ENCODE measurements at places on chromosomes 5 and 9. TPM values are rescaled to one million over a fixed set of nuclear protein-coding genes. Genes with fewer than 3 reads are reported as not detected.
A peak's percentile ranks its signal among the peaks of the same experiment; 100 is the strongest.

DNA sequence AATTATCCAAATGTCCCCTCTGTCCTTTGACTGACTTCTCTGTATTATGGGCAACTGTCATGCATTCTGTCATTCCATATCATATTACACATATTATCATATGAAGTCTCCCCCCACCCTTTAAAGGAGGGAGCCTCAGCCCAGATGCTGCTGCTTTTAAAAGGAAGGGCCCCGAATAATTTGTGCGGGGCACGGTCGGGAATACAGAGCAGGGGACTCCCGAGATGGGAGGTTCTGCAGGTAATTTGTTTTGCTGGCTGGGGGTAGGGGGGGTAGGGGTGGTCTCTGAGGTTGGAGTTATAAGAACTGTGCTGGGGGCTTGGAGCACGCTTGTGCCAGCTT lies 10.1 kb upstream of the LHX2 start:
- no peak for DNase-seq

DNA sequence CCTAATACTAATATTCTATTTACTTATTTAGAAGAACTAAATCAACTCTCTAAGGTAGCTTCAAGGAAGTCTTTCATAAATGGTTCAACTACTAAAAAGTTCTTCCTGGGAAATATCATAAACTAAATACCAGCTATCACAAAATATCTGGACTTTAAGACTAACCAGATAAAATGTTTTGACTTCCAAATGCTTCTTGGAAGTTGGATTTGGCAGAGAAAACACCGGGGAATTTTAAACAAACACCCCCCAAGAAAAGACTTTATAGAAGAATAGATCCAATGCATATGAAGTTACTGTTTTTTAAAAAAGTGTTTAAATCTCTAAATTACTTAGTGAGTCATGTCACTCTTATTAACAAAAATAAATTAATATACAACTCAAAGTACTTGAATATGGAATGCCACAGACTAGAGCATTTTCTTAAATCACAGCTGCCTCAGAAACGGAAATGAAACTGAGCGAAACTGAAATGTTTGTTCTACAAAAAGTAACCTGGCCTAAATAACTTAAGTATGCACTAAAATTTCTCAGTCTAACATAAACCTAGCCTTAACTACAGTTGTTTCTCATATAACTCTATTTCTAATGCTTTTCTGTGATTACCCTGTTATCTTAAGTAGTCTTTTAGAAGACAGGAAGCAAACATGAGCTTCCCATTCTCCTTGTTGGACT lies 6.8 kb downstream of the ABCA1 start:
- no peak for DNase-seq

GRCh38 chr5:112156211-112156610 lies 262.9 kb downstream of the EPB41L4A start:
- DNase-seq: no peak

DNA sequence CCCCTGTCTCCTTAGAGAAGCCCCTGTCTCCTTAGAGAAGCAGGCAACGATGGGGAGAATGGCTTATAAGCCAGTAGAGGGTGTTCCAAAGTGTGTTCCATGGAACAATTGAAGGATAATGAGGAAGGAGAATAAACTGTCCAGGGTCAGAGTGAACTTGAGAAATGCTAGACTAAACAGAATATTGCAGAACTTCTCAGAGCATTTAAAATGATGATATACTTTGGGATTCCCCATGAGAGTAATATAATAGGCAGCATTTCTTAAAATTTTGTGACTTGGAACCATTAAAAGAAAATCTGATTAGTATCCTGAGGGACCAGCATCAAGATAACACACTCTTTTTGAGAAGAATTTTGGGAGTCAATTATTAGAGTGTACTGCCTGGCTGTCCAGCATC lies 116.8 kb downstream of the PBX3 start:
- DNase-seq: no peak

DNA sequence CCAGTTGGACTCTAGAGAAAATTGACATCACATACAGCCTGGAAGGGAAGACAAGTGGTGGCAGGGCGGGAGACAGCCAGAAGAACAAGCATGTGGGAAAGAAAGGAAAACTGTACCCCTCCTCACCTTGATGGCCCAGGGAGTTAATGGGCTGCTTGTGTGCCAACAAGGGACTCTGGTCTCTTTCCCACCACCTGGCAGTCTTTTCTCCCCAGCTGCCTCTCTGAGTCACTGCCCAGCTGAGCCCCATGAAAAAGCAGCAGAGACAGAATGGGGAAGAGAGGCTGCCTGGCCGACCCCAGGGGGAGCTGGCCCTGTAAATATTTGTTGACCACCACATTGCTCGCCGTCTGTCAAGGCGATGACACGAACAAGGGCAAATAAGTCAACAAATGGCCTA lies 359.4 kb downstream of the ENC1 start:
- DNase-seq: no peak

DNA sequence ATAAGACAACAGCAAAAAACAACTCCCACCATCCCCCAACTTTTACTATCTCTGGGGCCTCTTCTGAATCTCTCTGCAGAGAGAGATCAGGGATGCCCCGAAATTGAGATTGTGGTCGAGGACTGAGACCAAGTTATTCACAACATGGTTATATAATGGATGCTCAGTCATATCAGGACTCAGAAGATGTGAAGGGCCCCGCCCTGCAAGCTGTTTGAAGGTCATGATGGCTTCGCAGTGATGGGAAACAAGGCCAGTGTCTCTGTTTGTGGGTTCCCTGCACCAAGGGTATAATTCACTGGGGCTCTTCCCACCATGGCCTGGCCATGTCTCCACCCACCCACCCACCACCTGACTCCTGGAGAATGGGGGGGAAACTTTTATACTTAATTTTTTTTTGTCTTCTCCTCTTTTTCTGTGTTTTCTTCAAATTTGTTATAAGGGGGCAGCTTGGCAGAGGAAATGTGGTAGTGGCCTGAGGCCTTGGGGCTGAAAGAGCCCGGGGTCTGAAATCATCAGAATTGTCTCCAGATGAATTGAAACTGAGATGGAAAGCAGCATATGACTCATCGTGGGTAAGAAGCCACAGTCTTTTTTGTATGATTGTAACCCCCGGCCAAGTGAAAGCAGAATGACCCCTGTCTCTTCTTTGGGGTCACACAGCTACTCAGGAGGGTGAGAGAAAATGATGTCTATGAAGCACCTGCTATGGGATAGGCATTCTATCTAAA lies 15.0 kb upstream of the TEX48 start:
- no peak for DNase-seq

GRCh38 chr9:134966270-134966669 lies 48.6 kb upstream of the FCN1 start:
- no peak for DNase-seq

- DNase-seq: no peak
Observed at GRCh38 chr9:69062195-69062594, 26.6 kb downstream of the FXN start.

- DNase-seq: no peak
Observed at GRCh38 chr9:8694983-8695588, 895.5 kb upstream of the DMAC1 start.

- DNase-seq: peak; percentile 65
Observed at GRCh38 chr5:172640822-172641358, at the start of gene NEURL1B. Gene NEURL1B (plus strand): TSS chr5:172641263. CDS start chr5:172641407, 144 bp downstream.

The ORM2 gene
- total RNA-seq: not detected

The RPS14 gene
- total RNA-seq: 2,126 TPM

The LCN9 gene
- not detected for total RNA-seq

The IL5 gene
- not detected for total RNA-seq
